ENCODE measurements at places on chromosomes 6 and 20. TPM values are rescaled to one million over a fixed set of nuclear protein-coding genes. Genes with fewer than 3 reads are reported as not detected.

GRCh38 chr6:32113386-32114352 is 4.5 kb upstream of the TNXB start:
- DNase-seq: peak; percentile 87

GRCh38 chr6:6458172-6458571 is 130.3 kb upstream of the LY86 start:
- no peak for DNase-seq

DNA sequence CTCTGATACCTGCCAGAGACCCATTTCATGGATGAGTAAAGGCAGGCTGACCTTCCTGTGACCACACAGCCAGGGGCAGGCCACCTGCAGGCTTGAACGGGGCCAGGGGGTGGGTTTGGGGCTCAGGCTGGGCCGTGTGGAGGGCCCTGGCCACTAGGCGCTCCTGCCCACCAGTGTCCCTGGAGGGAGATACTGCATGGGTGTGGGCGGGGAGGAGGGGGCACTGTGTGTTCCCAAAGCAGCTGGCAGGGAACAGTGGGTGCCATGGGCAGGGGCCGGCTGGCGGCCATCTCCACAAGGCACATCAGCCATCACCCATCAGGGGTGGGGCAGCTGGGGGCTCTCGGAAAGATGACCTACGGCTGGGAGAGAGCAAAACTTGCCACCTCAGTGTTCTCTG is 15.4 kb downstream of the SRC start:
- no peak for DNase-seq

DNA sequence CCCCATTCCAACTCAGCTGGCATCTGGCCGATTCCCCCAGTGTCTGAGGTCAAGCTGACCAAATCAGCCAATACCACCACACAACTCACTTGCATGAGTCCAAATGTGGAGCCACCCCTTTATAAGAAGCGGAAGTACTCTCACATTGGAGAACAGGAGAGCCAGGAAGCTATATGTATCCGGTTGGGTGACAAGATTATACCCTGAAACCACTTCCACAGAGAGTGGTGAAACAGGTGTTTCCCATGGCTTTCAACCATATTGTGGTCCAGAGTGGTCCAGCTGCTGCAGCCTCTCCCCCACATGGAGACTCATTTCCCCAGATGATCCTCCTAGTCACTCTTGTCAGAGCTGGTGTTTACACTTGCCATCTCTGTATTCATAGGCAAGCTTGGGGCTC is 24.0 kb upstream of the SERINC1 start:
- DNase-seq: no peak

DNA sequence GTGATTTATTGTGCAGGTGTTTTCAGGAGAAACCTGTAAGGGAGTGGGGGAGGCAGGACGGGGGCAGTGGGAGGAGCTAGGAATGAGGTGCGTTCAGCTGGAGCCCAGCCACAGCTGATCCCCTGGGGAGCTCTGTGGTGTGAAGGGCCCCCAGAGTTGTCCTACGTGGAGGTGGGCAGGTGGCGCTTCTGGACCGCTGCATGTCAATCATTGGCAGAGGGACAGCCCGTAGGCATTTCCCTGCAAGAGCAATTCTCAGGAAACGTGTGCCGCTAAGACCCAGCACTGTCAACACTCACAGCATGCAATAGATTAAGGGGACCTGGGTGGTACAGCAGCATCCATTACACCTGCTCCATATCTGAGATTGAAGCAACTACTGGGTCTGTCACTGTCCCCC is 88.0 kb downstream of the PRND start:
- no peak for DNase-seq

GRCh38 chr6:88814909-88815308 is 148.5 kb downstream of the RNGTT start:
- no peak for DNase-seq

DNA sequence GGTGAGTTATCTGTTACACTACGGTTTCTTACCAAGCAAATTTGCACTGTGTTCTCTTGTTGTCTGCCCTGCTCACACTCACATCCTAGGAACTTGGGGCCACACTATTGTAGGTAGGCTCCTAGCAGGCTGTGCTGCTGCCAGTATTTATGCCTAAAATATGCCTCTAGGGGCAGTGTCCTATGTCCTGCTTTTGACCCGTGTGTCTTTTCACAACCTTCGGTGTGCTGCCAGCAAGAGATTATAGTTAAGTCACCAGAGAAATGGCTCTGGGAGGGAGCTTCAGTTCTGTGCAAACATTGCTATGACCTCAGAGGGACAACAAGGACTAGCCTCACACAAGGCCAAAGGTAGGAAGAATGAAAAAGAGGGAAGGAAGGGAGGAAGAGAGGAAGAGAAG is 8.9 kb upstream of the TAAR5 start:
- peak; percentile 3 for DNase-seq

- peak; percentile 1 for DNase-seq
Measured at GRCh38 chr6:96157018-96157565, 141.3 kb downstream of the FUT9 start.

GRCh38 chr6:106156863-106157262 is 70.7 kb downstream of the PRDM1 start:
- DNase-seq: no peak

- no peak for DNase-seq
Measured at GRCh38 chr6:29676981-29677601, 3.9 kb downstream of the ZFP57 start.

DNA sequence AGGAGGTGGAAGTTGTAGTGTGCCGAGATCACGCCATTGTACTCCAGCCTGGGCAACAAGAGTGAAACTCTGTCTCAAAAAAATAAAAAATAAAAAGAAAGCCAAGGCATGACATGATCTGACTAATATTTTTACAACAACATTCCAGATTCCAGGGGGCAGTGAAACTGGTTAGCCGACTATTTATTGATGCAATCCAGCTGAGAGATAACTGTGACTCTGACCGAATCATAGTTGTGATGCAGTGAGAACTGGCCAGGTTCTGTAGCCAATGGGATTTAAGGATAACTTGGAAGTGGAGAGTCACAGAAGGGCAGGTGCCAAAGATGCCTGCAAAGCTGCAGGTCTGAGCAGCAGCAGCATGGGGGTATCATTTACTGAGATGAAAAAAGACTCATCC is 82.9 kb upstream of the TSHZ2 start:
- no peak for DNase-seq

- no peak for DNase-seq
Measured at GRCh38 chr20:32635764-32636163, 38.0 kb downstream of the C20orf203 start.

- no peak for DNase-seq
Measured at GRCh38 chr6:133012774-133013173, 198.4 kb downstream of the RPS12 start.

DNA sequence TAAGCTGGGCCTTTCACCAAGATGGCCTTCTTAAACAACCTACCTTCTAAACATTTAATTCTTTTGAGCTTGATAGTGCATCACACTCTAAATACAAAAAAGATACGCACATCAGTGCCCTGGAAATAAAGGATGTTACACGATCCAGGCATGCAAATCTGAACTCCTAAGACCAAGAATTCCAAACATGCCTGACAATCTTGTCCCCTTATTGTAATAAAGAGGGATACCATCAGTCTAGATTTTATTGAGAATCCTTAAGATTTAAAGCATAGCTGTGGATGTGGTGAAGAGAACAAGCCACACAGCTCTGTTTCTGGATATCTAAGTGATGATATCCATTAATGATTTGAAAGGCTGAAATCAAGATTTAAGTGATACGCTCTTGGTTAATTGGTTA is 13.0 kb downstream of the ZNF451 start:
- DNase-seq: no peak

- peak; percentile 24 for DNase-seq
Measured at GRCh38 chr20:49724408-49725223, 10.9 kb upstream of the B4GALT5 start.

DNA sequence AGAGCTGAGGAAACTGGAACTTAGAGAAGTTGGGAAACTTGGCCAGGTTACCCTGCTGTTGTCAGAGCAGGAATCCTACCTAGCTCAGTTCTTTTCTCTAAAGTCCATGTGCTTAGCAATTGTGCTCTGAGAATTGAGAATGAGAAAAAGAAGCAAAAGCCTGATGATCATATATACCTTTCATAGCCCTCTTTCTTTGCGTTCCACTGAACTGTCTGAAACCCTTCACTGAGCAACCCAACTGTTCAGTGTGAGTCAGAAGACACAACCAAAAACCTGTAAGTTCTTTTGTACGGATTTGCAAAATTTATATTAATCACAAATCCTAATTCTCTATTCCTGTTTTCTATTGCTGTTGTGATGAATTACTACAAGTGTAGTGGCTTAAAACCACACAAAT is 80.6 kb downstream of the PHF3 start:
- no peak for DNase-seq

GRCh38 chr20:62051144-62051543 is 14.5 kb downstream of the TAF4 start:
- no peak for DNase-seq

- DNase-seq: no peak
Measured at GRCh38 chr6:37347670-37348111, 6.1 kb upstream of the RNF8 start.

GRCh38 chr6:11188161-11188915 is 44.1 kb downstream of the NEDD9 start:
- no peak for DNase-seq

DNA sequence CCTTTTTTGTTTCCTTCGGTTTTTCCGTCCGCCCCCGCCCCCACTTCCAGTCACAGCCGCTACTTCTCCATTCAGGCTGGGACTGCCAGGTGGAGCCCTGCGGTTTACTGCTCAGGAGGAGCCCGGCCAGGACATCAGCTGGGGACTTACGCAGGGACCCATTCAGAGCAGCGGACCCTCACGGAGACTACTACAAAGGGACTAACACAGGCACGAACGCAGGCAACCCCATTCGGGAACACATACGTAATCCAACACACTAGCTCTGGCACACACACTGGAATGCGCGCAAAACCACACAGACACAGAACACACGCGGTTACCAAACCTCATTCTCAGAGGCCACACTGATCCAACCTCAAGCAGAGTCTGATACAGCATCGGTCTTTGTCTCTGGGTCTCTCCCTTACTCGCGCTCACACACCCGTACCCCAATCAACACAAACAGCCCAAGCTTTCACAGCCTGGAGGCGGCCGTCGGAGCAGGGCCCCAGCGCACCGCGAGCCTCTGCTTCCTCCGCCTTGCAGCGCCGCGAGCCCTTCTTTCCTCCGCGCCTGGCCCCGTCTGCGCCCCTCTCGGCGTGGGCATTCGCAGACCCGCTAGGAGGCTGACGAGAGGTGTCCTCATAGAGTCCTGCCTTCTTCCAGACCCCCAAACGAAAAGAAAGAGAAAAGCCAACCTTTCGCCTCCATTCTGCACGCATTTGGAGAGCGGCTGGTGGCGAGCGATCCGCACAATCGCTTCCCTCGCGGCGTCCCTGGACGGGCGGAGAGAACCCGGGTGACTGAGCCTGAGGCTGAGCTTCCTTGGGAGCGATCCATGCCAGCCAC is 1.1 kb upstream of the SLC32A1 start:
- DNase-seq: no peak

- no peak for DNase-seq
Measured at GRCh38 chr20:4791121-4791520, 69.4 kb downstream of the PRND start.

GRCh38 chr6:46251583-46252339 is 81.0 kb upstream of the ENPP5 start:
- DNase-seq: no peak

DNA sequence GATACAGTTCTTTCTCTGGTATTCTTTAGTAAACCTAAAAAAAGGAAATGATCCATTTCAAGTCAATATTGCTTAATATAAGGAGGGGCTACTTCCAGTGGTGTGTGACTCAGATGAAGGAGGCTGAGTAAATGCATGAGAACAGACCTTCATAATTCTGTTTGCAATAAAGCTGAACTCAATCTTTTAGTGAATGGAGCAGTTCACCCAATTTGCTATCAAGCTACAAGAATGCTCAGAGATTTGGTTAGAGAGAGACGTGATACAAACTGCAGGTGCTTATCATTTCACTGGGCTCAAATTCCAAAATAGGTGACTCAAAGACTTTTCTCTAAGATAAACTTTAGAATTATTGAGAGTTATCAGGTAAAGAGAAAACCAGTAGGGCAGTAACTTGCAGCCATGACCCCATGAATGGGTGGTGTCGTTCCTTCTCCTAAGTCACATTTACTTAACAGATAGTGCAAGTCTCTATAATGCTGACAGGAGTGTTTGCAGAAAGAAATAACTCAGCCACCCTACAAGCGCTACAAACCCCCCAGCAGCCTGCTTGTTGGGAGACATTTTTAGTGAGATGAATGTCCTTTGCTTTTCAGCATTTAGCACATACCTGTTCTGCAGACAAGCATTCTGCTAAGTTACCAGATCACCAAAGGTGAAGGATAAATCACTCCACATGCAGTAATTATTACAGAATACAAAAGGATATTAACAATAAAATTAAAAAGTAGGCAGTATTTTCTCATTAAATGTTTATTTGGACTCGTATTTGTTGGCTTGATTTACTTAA is 16.4 kb upstream of the BLOC1S5 start:
- DNase-seq: no peak

- DNase-seq: no peak
Measured at GRCh38 chr20:22389836-22390542, 194.4 kb downstream of the FOXA2 start.

DNA sequence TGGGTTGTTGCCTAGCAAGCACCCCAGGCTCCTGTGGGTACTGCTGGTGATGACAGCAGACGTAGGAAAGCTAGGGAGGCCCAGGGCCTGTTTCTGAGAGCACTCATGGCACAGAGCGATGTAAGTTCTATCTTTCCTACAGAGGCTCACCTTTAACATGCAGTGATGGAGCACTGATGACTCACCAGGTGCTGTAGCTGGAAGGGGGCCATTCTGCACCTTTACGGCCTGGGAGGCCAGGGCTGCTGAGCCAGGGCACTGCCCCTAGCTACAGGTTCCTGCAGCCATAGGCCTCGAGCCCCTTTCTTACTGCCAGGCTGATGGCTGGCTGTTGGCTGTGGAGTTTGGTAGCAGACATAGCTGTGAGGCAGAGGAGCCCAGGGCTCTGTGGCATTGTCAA is 31.1 kb upstream of the GPR6 start:
- DNase-seq: no peak

GRCh38 chr6:473768-474452 is 82.4 kb downstream of the IRF4 start:
- no peak for DNase-seq

DNA sequence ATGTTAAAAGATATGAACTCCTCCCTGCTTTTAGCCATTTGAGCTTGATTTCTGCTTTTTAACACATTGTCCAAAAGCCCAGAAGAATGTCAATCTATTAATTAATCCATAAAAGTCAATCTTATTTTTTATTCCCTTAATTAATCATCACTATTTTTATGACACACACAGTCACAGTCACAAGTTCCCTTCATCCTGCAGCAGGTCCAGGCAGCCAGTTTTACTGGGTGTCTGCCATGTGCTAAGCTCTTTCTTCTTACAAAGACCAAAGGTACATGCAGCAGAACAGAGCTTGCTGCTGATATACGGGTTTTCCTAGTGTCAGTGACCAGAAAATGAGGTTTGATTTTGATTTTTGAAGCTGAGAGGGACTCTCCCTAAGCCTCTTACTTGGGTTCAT is 53.3 kb upstream of the SLC22A23 start:
- DNase-seq: no peak

OPRM1 gene
- total RNA-seq: 0.92 TPM

PRL gene
- not detected for total RNA-seq

SIRPB1 gene
- 0.82 TPM for total RNA-seq

GRM4 gene
- 0.51 TPM for total RNA-seq

NOTCH4 gene
- total RNA-seq: 10.6 TPM

RNF5 gene
- 63.5 TPM for total RNA-seq

COL12A1 gene
- 443 TPM for total RNA-seq

LRRC1 gene
- 19.1 TPM for total RNA-seq

PBOV1 gene
- not detected for total RNA-seq

VSX1 gene
- not detected for total RNA-seq

ETV7 gene
- total RNA-seq: 0.21 TPM

PREX1 gene
- 29.4 TPM for total RNA-seq

TPX2 gene
- 19.6 TPM for total RNA-seq

TRAPPC3L gene
- total RNA-seq: 0.31 TPM

BFSP1 gene
- total RNA-seq: 1.6 TPM

ATAT1 gene
- total RNA-seq: 6.4 TPM
